ENCODE measurements at places on chromosomes 5 and 9.
A peak's percentile ranks its signal among the peaks of the same experiment; 100 is the strongest.

GRCh38 chr9:123338710-123339665, 17.0 kb upstream of the CRB2 start:
- DNase-seq = peak; percentile 68

- DNase-seq = no peak
Measured at GRCh38 chr5:175242207-175242606, 201.8 kb downstream of the DRD1 start.

DNA sequence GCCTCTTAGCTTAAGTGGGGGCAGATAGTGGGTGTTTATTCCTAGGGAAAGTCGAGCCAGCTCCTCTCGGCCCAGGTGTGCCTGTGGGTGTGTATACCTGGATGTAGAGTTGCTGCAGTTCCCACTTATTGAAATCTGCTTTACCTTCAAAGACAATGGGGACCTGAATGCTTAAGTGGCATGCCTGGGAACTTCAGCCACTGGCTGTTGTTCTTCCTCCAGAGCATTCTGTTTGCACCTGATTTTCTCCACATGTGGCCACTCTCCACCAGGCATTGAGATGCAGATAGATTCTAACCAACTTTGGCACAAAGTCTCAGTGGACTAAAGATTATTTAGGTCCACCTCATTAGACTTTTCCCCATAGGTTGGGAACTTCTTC, 186.8 kb downstream of the ZNF462 start:
- no peak for DNase-seq

GRCh38 chr5:170491479-170491878, 12.3 kb upstream of the KCNIP1 start:
- DNase-seq = no peak

DNA sequence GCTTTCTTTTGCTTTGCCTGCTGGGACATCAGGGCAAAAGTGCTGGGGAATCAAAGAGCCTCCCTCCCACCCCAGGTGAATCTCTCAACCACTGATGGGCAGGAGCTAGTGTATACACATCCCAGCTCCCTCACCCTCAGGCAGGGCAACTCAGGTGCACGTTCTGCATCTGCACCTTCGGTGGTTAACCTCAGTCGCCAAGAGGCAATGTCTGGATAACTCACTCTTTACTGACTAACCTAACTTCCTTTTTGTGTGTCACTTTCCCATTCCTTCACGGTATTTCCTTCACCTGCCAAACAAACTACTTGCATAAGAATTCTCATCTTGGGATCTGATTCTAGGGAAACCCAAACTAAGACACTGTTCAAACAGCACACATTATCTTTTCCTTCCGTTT, 26.3 kb downstream of the CNTFR start:
- no peak for DNase-seq

- DNase-seq = no peak
Measured at GRCh38 chr5:108989761-108990392, 242.2 kb downstream of the FER start.

DNA sequence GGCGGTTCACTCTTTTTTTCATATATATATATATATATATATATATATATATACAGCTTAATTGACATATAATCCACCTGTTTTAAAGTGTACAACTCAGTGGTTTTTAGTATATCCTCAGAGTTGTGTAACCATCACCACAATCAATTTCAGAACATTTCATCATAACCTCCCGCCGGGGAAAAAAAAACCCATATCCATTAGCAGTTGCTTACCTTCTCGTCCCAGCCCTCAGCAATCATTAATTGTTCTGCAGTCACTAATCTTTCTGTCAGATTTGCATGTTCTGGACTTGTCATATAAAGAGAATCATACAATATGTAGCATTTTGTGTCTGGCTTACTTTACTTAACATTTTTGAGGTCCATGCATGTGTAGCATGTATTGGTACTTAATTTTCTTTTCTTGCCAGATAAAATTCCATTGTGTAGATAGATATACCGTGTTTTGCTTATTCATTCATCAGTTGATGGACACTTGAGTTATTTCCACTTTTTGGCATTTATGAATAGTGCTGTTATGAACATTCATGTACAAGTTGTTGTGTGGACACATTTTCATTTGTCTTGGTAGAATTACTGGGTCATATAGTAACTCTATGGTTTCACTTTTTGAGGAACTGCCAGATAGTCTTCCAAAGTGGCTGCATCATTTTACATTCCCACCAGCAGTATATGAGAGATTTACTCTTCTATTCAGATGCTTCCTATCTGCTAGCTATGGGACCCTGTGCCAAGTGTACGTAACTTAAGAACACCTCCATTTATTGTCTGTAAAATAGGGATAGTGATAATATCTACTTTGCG, 3.5 kb upstream of the RNF145 start:
- no peak for DNase-seq

- no peak for DNase-seq
Measured at GRCh38 chr9:71690063-71690688, 78.1 kb downstream of the CEMIP2 start.

DNA sequence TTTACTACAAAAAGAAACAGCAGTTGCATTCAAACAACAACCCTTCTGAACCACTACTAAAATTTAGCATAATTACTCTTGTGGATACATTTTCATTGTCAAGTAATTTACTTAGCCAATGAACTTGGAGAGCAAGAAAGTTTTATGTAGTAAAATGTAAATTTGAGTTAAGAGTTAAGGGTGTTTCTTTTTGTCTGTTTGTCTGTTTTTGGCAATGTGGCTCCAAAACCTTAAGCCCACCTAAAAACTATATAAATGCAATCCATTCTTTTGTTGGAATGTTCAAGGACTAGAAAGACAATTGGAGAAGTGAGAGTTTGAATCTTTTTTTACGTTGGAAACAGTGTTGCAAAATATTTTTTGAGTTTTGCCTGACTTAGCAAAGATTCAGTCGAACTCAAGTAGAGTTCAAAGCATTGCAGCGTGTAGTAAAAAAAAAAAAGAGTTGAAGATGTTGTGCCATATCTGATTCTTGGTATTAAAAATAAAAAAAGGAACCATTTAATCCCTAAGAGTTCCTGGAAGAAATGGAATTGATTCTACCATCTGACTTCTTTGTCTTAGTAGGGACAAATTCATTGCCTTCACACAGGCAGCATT, 867 bp downstream of the SYK start:
- no peak for DNase-seq

DNA sequence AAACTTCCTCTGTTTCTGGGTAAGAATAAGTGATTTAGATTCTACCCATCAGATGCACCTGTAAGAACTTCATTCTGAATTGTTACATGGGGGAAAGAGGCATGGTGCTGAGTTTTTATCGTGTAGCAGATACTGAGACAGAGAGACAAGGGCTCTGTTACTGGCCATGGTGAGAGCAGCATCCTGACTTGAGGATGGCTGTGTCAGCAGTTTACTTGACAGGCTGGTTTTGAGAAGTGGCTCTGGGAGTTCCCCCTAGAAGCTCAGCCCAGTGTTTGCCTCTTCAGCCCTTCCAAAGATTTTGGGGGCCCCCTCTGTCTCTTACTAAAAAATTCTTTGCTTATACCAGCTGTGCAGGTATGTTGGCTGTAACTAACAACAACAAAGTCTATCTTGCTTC, 510.5 kb downstream of the LRRC70 start:
- DNase-seq = no peak

DNA sequence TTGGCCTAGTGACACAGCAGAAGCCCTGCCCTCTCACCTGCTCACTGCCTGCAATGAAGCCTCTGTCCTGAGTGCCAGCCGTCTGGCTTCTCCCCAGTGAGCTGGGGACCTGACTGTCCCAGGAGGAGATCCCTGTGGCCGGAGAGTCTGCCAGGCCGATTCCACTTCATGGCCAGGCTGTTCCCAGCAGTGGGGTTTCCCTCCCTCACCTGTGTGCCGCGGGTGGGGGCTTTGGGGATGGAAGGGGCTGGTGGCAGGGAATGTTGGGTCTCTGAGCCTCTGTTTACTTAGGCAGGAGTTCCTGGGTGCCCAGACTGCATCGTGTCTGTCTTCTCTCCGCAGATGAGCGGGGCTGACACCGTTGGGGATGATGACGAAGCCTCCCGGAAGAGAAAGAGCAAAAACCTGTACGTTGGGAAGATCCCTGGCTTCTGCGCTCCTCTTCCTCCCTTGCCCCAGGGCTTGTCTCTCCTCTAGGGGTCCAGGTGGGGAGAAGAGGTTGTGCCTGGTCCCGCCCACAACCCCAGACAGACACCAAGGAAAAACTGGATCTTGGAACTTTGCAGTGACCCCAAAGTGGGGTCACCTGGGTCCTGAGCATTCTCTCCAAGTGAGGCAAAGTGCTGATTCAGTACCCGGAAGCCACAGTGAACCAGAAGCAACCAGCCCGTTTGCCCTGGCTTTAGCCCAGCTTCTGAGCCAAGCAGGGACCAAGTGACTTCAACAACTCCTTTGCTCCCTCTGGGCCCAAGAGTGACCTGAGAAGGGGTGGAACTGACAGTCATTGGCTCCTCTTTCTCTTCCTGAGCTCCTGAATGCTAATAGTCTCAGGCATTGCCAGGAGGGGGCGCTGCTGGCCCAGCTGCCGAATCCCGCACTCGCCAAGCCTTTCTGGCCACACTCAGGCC, 127.7 kb downstream of the RGS3 start:
- DNase-seq = peak; percentile 78

- no peak for DNase-seq
Measured at GRCh38 chr9:133709015-133709611, 29.0 kb downstream of the SARDH start.

GRCh38 chr5:103525361-103525760, 37.2 kb downstream of the NUDT12 start:
- no peak for DNase-seq

DNA sequence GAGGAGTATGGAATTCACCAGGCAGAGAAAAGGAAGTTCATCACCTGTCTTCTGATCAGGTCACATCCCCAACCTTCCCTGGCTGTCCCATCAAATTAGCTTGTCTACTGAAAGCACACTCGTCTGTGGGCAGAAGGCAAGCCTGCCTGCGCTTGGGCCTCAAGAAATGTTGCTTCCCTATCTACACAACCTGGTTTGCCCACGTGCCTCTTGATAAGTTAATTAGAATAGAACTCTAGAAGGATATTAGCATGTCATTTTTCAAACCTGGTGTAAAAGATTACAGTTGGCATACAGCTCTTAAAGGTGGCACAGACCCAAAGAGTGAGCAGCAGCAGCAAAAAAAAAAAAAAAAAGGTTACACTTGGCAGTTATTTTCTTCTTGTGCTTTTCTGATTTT, 5.1 kb downstream of the TTC23L start:
- DNase-seq = no peak

GRCh38 chr5:101362067-101362466, 459.0 kb upstream of the ST8SIA4 start:
- no peak for DNase-seq

DNA sequence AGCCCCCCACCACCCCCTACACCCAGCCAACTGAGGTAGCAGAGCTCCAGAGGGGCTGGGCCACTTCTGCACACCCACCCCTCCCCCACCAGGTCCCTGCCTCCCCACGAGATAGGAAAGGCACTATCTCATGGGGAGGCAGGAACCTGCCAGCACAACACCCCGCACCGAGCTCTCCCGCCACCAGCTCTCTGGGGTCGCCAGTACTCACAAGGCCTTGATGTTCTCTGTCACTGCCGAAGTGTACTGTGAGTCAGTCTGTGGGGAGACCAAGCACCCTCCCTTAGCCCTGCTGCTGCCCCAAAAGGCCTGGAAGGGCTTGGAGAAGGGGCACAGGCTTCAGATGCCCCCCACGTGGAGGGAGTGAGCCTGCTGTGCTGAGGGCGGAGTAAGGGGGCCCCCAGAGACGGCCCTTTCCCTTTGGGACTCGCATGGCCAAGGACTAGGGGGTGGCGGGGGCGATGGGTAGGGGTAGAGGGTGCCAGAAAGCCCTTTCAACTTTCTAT, 5.9 kb downstream of the MGAT4B start:
- no peak for DNase-seq

DNA sequence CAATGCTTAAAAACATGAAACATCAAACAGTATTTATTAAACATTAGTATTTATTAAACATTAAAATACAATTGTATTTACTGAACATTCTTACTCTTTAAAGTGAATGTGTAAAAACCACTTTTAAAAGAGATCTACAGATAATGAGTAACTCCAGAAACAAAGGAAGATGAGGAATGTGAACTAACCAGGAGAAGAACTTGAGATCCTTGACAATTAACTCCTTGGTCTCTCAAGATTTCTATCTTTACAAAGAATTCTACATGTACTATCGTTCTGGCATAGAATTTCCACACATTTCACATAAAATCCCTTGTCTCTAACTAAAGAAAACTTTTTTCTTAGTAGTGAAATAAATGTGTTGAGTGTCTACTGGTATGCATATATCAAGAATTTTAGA, 28.7 kb upstream of the IFNE start:
- DNase-seq = no peak

DNA sequence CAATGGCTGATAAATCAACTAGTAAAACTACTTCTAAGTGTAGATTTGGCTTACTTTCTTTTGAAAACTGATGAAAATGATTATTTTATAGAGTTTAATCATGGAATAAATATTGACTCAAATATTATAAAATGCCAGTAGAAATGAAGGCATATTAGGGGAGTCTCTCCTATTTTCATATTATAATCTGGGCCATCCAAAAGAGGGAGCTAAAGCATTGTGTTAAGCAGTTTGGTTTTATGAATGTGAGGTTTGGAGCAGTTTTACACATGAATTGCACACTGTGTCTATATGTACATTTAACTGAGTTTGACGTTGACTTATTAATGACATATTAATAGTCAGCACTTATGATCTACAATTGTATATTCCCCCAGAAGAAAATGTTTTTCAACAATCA, 17.4 kb downstream of the CDH9 start:
- DNase-seq = no peak

DNA sequence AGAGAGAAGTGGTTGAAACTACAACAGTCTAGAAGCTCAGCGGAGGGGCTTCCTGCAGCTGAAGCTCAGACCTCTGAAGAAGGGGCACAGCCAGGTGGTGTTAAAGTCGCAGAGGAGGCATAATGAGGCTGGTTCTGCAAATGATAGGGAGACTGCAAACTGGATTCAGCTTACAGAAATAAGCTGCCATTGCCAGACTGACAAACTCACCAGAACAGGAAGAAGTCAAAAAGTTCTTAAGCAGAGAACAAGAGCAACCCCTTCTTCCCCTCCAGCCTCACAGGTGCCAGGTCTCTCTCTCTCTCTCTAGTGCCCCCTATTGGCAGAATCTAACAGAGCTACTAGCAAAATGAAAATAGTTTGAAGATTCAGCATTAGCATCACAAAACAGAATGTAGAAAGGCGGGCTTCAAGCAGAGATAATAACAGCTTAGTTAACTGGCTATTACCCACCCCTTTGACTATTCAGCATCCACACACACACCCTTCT, 76.7 kb downstream of the GRAMD2B start:
- DNase-seq = no peak
